ENCODE measurements at places on chromosomes 5 and 9. TPM values are rescaled to one million over a fixed set of nuclear protein-coding genes. Genes with fewer than 3 reads are reported as not detected.

DNA sequence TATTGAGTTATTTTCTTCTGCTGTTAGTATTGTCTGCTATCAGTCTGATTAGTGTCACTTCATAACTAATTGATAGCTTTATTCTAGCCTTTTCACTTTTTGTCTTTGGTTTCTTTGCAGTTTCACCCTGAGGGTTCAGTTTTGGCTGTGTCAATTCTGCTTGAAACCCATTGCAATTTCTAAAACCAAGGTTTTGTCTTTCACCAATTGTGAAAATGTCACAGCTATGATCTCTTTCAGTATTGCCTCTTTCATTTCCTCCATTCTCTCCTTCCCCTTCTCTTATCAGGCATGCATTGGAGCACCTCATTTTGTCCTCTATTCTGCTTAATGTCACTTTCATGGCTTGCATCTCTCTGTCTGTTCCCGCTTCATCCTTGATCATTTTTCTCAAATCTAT lies 248.1 kb downstream of the YTHDC2 start:
- DNase-seq = no peak

GRCh38 chr5:135864503-135865435 lies 30.3 kb downstream of the SLC25A48 start:
- DNase-seq = no peak

DNA sequence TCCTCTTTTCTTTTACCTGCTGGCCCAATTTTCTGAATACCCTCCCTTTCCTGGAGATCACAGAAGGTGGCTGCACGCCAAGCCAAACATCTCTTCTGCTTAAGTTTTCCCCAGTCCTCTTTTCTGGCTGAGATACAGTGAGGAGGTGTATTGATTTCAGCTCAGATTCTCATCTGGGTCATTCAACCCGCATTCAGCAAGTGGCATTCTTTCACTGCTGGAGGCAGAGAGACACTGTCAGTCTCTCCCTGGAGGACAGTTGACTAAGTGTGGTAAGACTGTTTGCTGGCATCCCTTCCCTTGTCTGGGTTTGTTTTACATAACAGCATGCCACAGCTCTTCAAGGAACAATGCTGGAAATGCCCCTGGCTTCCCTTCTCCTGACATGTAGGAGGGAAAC lies 60.5 kb downstream of the GABRG2 start:
- peak; percentile 57 for DNase-seq

GRCh38 chr9:35682051-35682450 lies 7.7 kb downstream of the TPM2 start:
- DNase-seq = no peak

GRCh38 chr5:156825688-156826087 lies 24.4 kb upstream of the PPP1R2B start:
- DNase-seq = no peak

INSL6 gene
- not detected for total RNA-seq

C9orf78 gene
- total RNA-seq = 42.2 TPM

DNA sequence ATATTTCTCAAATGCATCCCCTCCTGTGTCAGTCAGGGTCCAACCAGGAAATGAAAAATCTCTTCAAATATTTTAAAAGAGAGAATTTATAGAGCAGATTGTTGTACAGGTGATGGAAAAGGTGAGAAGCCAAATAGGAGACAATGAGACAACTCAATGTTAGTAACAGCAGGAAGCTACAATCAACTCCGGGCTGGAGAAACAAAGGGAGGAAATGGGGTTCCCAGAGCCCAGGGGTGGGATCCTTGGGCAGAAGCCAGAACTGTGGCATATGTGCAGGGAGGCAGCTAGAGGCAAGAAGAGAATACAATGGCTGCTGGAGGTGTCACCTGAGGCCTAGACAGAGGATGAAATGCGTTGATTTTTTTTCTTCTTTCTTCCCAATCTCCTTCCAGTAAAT lies 361.8 kb upstream of the ACTBL2 start:
- DNase-seq = no peak

DNA sequence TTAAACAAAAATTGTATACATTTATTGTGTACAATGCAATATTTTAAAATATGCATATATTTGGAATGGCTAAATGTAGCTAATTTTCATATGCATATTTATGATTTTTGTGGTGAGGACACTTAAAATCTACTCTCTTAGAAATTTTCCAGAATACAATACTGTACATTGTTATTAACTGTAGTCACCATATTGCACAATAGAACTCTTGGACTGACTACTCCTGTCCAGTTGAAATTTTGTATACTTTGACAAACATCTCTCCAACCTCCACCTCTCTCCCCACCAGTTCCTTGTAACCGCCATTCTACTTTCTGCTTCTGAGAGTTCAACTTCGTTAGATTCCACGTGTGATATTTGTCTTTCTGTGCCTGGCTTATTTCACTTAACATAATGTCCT lies 49.2 kb upstream of the TAF11L2 start:
- DNase-seq = no peak

DNA sequence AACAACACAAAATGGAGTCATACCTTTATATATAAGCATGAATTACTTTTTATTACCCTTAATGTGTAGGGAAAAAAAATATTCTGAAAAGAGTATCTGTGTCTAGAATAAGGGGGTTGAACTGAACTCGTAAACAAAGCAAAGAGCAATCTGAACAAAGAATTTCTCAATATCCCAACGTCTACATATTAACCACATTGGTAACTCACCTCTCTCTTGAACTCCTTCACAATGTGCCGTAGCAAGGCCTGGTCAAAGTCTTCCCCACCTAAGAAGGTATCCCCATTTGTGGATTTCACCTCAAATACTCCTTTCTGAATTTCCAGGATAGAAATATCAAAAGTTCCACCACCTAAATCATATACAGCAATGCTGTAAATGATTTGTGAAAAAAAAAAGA lies 8.4 kb downstream of the HSPA9 start:
- DNase-seq = no peak

DNA sequence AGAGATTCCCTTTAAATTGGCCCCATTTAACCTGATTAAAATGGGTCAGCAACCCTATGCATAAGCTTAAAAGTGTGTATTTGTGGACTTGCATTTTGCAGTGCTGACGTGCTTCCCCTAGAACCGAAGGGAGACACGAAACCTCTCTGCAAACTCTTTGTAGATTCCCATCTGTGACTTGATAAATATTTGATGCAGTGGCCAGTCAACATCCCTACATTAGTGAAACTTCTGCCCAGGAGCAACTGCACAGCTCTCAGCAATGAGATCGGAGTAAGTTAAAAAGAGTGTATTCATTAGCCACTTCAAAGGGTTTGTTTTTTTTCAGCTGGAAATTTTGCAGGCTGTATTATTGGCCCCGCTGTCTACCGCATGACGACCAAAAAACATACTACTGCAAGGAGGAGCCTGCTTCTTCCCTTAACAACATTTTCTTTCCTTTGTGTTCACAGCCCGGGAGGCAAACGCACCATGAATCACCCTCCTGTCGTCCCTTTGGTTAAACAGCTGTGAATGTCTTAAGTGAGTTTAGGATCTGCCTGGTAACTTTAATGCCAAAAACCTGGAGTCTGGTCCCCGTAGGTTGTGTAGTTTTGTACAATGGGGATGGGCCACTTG lies 38.0 kb upstream of the TCERG1 start:
- peak; percentile 24 for DNase-seq

DNA sequence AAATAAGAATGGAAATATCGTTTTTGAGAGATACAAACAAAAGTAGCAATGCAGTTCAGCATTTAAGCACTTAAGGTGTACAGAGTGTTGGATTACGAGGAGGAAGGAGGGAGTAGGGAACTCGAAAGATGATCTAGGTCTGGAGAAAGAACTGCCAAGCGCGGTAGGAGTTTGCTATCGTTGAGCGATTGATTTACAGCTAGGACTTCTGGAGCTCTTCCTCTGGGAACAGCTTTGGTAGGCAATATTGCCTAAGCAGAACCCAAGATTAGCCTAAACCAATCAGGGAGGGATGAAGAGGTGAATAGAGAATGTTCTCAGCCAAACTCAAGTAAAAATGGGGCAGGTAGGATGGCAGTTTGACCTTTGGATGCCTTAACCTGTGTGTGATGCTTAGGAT lies 965 bp downstream of the CLTA start:
- DNase-seq = no peak

- DNase-seq = no peak
Measured at GRCh38 chr9:86301686-86302085, 19.3 kb upstream of the ISCA1 start.

AGXT2 gene
- not detected for total RNA-seq

NTNG2 gene
- 1.2 TPM for total RNA-seq

GRCh38 chr5:33371660-33372059 lies 69.1 kb upstream of the TARS1 start:
- DNase-seq = no peak

SERF1A gene
- total RNA-seq = 27.8 TPM

GRCh38 chr5:76607353-76607871 lies 15.8 kb downstream of the F2RL2 start:
- peak; percentile 66 for DNase-seq

STOML2 gene
- 130 TPM for total RNA-seq

MRPS2 gene
- total RNA-seq = 43.4 TPM

INSL4 gene
- total RNA-seq = not detected

SPINK4 gene
- not detected for total RNA-seq

DNA sequence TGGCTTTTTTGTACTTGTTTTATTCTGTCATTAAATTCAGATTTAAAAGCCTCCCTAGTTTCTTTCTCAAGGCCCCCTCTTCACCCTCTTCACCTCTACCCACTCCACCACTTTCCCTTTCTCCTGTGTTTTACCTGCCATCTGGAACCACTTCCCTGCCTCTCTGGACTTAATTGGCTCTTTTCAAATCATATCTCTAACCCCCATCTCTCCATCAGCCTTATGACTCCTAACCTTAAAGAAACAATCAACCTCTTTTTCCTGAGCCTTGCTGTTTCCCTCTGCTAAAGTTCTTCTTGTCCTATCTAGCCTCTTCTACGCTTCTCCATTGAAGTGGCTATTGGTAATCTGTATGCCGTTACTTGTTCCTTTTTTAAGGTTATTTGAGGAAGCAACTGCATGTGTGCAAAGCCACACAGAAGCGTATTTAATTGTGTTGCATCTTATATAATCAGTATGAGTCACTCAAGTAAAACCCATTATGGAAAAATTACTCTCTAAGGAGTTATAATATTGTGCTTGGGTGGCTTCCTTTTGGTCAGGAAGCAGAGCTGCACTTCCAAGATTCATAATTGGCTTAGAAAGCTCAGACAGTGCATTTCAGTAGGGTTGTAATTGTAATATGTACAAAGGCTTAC lies 653.6 kb upstream of the ITGA1 start:
- no peak for DNase-seq

- no peak for DNase-seq
Measured at GRCh38 chr5:124352312-124352711, 394.1 kb downstream of the ZNF608 start.

OR13C4 gene
- total RNA-seq = not detected

TUSC1 gene
- 3.2 TPM for total RNA-seq

BAAT gene
- total RNA-seq = 0.09 TPM

ANKDD1B gene
- total RNA-seq = 0.60 TPM

C1QTNF3 gene
- total RNA-seq = 6.4 TPM

GPR151 gene
- not detected for total RNA-seq

STKLD1 gene
- 0.58 TPM for total RNA-seq
